Body of pancreas (tissue), 4 donors: ENCODE measurements at places on chromosomes 1 and 21.

DNA sequence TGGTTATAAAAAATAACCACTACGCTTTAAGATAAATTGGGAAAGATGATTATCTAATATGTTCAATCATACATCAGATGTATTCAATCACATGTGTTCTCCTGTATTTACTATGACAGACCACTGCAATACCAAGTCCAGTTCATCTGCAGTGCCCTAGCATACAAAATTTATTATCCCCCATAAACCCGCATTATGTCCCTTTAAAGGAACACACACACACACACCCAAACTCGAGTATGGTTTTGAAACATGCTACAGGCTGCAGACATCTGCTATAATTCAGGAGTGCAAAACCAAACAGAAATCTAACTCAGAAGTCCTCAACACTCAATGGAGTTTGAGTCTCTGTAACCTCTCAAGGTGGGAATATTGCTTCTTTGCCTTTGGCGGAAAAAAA lies 14.9 kb downstream of the ODF2L start:
- no peak for DNase-seq

DNA sequence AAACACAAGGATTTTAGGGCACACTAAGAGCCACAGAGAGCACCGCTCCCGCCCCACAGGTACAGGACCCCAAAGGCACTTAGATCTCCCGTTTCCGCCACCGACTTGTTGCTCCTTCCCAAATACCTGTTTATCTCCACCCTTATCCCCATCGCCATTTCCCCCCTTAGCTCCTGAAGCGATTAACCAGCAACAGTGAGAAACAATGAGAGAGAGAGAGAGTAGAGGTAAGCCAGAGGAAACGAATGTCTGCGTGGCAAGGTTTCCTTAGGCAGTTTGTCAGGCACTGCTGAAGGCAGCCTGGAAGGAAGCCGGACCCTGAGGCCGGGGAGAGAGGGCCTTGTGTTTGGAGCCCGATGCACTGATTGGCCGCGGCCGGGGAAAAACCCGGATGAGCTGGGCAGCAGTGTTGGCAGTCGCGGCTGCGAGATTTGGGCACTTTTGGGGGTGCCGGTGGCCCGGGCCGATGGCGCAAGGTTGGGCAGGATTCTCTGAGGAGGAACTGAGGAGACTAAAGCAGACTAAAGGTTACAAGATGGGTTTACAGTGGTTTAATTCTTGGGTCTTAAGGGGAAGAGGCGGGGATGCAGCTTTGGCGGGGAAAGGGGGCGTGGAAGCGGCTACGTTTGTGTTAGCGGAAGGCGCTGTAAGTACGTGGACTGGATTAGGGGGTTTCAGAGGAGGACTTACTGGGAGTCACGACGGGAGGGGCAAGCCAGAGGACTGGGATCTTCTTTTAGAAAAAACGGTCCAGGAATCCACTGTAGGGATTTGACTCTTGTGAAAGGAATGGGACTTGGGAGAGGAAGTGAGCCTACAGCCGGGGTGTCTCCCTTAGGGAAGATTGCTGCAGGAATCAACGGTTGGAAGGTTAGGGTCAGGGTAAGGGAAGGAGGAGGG lies at the start of gene GORAB:
Gene GORAB, plus strand, starts transcription at position 409 of the 900 bp plus-strand sequence. Its CDS starts 58 bp downstream, at position 467.
- DNase-seq: peak; percentile 92

DNA sequence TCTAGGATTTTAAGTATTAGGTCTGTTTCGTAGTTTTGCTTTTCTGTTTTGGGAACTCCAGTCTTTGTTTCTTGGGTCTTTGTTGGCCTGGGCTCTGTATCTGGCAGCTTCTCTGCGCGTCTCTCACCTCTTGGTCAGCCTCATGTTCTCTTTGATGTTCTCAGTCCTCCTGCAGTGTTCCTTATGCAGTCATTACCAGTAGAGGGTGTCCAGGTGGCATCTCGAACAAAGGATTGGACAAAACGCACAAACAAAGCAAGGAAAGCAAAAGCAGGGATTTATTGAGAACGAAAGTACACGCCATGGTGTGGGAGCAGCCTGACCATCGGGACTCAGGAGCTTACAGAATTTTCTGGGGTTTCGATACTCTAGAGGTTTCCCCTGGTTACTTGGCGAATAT lies 133.7 kb upstream of the COL6A1 start:
- no peak for DNase-seq

- no peak for DNase-seq
Measured at GRCh38 chr1:30950053-30950452, 41.5 kb upstream of the SDC3 start.

- no peak for DNase-seq
Measured at GRCh38 chr1:172399756-172400721, 20.4 kb upstream of the C1orf105 start.

GRCh38 chr1:18632783-18633421 lies 2.3 kb downstream of the PAX7 start:
- no peak for DNase-seq

DNA sequence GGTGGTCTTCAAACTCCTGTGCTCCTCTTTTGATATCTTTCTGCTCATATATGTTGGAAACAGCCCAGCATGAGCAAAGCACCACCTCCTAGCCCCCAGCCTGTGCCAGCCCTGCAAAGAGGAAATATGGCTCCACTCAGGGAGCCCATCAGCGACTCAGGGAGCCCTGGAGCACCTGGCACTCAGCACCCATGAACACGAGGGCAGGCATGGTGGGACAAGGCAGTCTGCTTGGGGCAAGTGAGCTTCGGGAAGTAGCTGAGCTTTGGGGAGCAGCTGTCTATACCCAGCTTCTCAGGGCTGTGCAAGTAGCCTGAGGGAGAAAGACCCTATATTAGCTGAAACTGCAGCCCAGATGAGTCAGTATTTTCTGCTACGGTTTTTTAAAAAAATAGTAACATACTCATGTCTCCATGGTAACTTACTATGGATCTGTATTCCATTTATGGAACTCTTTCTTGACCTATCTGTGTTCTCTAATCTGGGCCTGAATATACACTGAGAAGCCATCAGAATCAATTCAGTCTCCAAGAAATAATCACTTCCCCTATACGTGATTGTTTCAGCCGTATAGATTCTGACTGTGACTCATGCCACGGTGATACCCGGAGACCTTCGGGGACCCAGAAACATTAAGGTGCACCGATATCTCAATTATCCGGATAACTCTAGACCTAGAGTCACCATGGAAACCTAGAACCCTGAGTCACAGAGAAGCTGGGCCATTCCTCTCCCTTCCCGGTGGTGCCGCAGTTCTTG lies 1.5 kb upstream of the ETS2 start:
- DNase-seq: no peak

- DNase-seq: peak; percentile 45
Measured at GRCh38 chr1:7470904-7471638, 300.0 kb upstream of the VAMP3 start.

DNA sequence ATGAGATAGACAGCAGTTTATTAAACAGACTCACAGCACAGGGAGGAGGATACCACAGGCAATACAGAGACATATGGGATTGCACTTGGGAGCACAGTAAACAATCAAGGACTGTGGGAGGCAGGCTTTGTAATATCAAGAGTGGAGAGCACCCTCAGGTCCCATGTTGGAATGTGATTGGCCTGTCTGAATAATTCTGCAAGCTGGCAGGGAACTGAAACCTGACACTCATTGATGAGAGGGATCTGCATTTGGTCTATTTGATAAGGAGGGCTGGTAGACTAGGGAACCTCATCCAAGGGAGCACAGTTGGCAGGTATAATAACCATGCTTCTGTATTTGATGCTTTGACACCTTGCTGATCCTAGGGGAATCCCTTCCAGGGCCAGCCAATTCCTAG lies 69.9 kb upstream of the PRMT6 start:
- no peak for DNase-seq

GRCh38 chr1:31376375-31377134 lies 3.7 kb upstream of the FABP3 start:
- no peak for DNase-seq

DNA sequence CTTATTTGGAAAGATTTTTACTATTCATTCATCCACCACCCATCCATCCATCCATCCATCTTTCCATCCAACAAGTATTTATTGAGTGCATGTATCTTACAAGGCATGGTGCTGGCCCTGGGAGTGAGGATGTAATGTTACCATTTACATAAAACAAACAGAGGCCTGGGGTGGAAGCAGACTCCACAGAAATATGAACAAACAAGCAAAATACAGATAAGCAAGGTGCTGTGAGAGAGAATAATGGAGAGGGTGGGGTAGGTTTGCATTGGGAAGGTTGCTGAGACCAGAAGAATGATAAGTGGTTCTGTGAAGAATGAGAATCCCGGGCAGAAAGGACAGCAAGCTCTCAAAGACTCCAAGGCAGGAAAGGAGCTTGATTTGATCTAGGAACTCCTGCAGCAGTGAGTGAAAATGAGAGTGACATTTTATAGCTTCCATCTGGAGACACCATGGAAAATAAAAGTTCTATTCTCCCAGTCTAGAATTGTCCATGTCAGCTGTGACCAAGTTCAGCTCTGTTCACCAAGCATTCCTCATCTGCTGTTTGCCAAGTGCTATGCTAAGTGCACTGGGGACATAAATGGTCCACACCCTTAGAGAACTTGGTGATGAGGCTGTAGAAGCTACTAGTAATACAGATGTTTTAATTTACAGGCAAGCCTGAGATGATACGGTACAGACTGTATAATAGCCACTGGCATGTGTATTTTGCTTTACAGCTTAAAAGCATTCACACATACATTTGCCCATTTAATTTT lies 75.3 kb downstream of the PEX14 start:
- DNase-seq: no peak

DNA sequence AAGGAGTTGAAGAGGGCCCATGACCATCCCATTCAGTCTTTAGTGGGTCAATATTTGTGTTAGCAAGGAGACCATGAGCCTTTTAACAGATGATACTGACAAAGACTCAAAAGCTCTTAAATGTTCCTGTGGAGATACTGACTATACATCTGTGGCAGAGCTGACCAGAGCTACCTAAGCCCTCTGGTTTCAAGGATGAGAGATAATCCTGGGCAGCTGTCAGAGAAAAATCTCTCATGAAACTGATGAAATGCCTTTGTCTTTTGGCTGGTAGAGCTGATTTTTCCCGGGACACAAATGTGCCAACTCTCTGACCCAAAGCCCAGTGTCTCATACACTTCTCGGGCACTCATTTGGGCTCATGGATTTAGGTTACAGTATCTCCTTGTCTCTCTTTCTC lies 100.9 kb downstream of the XCL2 start:
- no peak for DNase-seq

- DNase-seq: no peak
Measured at GRCh38 chr21:45129189-45129923, 55.0 kb downstream of the ADARB1 start.

GRCh38 chr1:81596341-81596740 lies 204.4 kb upstream of the ADGRL2 start:
- DNase-seq: no peak

DNA sequence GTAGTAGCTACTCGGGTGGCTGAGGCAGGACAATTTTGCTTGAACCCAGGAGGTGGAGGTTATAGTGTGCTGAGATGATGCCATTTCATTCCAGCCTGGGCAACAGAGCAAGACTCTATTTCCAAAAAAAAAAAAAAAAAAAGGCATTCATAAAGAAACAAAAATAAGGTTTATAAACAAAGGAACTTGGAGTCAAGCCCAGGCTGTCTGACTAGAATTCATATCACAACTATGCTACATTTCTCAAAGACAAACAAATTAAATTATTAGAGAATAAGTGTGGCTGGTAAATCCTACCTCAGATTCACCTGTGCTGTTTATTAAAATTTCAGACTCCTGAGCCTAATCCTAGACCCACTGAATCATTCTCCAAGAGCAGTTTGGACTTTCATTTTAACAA lies 4.2 kb downstream of the GCLM start:
- DNase-seq: no peak

DNA sequence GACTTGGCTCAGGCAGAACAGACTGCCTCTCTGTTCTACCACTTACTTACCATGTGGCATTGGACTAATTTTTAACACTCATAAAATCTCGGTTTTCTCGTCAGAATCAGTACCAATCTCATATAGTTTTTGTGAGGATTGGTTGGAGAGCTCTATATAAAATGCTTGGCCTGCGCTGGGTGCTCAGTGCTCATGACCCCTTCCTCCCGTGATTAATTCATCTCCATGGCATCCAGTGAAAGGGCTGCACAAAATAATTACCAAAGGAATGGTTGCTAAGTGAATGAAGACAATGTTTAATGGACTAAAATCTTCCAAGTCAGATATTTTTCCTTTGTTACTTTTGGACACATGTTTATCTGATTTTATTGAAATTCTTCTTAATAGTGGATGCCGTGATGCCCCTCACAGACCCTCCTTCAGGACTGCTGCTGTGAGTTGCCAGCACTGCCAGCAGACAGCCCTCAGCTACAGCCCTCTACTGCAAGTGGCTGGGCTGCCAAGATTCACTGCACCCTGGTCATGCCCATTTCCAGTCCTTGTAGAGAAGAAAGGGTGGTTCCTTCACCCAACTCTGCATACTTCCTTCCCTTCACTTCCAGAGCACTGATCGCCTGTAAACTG lies 436.5 kb downstream of the LMO4 start:
- DNase-seq: no peak

GRCh38 chr1:200542162-200542561 lies 78.4 kb downstream of the KIF14 start:
- DNase-seq: no peak

DNA sequence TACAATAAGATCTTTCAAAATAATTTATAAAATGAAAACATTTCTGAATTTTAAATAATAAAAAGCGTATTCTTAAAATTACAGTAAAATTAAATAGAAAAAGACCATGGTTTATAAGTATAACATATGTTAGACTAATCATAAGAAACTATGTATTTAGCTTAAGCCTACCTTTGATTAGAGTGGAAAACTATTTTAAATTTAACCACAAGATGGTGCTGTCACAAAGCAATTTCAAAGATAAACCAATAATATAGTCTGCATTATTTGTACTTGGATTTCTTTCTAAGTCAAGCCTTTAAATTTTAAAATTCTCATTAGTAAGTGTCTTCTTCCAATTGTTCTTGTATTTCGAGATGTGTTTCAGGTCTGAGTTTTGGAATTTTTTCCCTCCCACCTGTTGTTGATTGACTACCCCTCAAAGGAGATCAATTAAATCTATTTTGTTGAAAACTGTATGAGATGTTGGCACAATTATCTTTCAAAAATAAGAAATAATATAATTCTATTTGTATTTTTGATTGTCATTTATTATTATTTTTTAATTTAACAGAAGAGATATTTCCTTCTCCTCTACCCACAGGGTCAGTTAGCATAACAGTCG lies 459.8 kb downstream of the KCNT2 start:
- DNase-seq: no peak

- no peak for DNase-seq
Measured at GRCh38 chr1:35486858-35487408, 70.3 kb downstream of the KIAA0319L start.

- no peak for DNase-seq
Measured at GRCh38 chr1:185663771-185664296, 70.4 kb upstream of the HMCN1 start.

GRCh38 chr21:41598561-41599431 lies 90.8 kb upstream of the TMPRSS2 start:
- DNase-seq: peak; percentile 57

- DNase-seq: no peak
Measured at GRCh38 chr1:76185207-76185606, 110.7 kb downstream of the ST6GALNAC3 start.
